Hepatocyte (in vitro differentiated cells): ENCODE measurements at places on chromosomes 7 and 10. TPM values are rescaled to one million over a fixed set of nuclear protein-coding genes. Genes with fewer than 3 reads are reported as not detected.

PLCE1 gene
- 10.8 TPM in 2 replicates for total RNA-seq

SFTPA2 gene
- 0.28 TPM in 1 of 2 replicates, not detected in the other for total RNA-seq

ODAD2 gene
- total RNA-seq: 0.40 and 0.52 TPM in 2 replicates

CLCN1 gene
- 0.04 TPM in 1 of 2 replicates, not detected in the other for total RNA-seq

BHLHA15 gene
- total RNA-seq: 0.92 and 2.3 TPM in 2 replicates

DNA sequence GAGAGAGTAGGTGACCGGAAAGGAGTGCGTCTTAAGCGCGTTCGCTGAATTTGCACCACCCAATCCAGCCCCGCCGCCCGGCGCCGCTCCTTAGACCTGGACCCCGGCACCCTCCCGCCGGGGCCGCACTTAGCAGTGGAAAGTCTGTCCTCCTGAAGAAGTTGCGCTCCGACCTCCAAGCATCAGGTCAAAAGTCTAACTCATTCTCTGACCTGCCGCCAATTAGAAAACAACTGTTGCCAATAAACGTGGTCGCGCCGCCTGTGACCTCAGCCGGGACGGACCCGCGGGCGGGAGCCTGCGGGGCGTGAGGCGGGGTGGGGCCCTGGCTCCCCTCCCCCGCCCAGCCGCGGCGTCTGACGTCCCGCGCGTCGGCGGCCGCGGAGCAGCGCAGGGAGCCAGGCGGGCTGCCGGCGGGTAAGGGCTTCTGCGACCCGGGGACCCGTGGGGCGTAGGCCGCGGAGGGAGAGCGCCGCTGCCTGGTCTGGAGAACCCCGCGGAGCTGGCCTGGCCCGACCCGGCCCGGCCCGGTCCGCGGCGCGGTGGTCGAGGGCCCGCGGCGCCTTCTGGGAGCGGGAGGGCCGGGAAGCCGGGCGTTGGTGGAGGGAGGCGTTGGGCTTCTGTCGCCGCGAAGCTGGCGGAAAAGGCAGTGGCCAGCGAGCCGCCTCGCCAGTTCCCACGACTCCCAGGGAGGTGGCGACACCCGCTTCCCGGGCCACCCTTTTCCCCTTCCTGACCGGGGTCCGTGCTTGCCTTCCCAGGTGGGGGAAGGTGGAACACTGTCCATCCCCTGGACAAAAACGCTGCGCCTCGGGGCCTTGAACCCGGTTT is at the start of gene BCAP29:
TSS of gene BCAP29 (plus strand) at position 362 of the 831 bp plus-strand sequence. CDS start 527 bp downstream, outside the sequence.
- H3K4me1 ChIP-seq: peaks cover 7% of the 10 kb centered on the region
- H3K27me3 ChIP-seq: no peaks in the 10 kb centered on the region
- H3K27ac ChIP-seq: peak within 1 kb of the TSS; percentile 91
- H3K36me3 ChIP-seq: no peaks in the 10 kb centered on the region
- DNase-seq: peak; percentile 88
- H3K4me3 ChIP-seq: peak within 1 kb of the TSS; percentile 93

DNA sequence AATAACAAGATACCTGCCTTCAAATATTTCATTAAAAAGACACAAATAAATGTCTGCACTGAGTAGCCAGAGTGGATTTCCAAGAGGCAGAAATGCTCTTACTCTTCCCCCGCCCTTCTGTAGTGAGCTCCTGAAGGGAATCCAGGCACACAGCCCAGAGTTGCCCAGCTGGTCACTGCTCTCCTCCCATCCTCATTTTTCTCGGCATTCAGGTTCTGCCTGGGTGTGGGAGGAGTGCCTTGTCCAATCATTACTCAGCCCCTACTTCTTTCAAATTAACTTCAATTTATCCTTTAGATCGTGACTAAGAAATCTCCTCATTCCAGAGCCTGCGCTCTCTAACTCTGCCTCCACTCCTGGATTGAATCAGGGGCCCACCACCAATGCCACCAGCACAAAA is 12.2 kb downstream of the CCDC6 start:
- H3K4me1 ChIP-seq: peaks cover 48% of the 10 kb centered on the region
- no peaks in the 10 kb centered on the region for H3K27me3 ChIP-seq
- H3K27ac ChIP-seq: peak overlapping the region; percentile 82
- no peaks in the 10 kb centered on the region for H3K36me3 ChIP-seq
- no peak for DNase-seq

- no peak overlapping the region for H3K4me3 ChIP-seq
- peak overlapping the region; percentile 56 for H3K27ac ChIP-seq
- peaks cover 14% of the 10 kb centered on the region for H3K4me1 ChIP-seq
- no peaks in the 10 kb centered on the region for H3K27me3 ChIP-seq
These were observed 246.1 kb downstream of the REEP3 start for GRCh38 chr10:63767138-63767801.

DNA sequence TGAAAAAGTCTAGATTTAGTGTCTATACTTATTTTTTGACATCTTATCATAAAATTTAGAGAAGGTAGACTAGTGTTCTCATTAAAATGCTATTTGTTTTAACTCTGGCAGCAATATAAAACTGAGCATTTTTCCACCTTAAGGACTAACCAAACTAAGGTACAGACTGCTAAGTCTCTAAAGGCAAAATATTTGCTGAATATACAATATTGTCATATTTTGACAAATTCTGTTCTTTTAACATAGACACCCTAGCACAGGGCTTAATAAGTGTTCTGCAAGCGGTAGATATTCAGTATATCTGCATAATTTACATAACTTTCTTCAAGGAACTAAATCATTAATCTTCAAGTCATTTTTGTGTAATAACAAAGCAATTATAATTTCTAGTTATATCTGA is 8.6 kb downstream of the RTKN2 start:
- H3K27me3 ChIP-seq: no peaks in the 10 kb centered on the region
- H3K36me3 ChIP-seq: no peaks in the 10 kb centered on the region
- no peak overlapping the region for H3K4me3 ChIP-seq
- no peak for DNase-seq
- no peaks in the 10 kb centered on the region for H3K4me1 ChIP-seq

DNA sequence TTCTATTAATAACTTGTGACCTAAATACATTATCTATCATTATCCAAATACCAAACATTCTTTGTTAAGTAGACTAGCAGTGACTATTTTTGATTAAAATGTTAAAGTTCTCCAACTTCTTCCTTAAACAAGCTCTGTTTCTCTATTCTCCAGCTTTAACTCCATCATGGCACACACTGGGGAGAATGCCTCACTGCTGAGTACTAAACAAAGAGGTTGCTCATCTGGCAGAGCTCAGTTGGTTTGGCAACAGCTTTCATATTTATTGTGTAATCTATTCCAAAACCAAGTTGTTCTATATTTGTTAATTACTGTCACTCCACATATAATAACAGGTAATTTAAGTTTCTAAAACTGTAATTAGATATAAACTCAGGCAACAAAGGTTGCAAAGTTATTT is 89.6 kb downstream of the USP6NL start:
- H3K27me3 ChIP-seq: no peaks in the 10 kb centered on the region
- no peak overlapping the region for H3K4me3 ChIP-seq
- H3K4me1 ChIP-seq: no peaks in the 10 kb centered on the region
- no peak overlapping the region for H3K27ac ChIP-seq
- H3K36me3 ChIP-seq: no peaks in the 10 kb centered on the region

DNA sequence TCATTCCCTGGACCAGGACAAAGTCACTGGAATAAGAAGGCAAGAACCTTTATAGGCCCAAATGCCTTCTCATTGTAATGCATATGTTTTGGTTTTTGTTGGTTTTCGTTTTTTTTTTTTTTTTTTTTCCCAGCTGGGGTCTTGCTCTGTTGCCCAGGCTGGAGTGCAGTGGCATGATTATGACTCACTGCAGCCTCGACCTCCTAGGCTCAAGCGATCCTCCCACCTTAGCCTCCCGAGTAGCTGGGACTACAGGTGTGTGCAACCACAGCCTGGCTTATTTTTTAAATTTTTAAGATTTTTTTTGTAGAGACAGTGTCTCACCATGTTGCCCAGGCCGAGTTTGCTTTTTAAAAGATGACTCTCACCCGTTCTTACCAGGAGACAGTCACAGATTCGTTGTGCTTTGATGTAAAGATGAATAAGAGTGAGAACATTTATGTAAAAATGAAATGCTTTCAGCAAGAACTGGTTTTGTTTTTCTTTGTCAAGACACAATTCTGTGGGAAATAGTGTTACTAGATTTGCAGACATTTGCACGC is 7.6 kb downstream of the IQCE start:
- no peaks in the 10 kb centered on the region for H3K27me3 ChIP-seq
- no peaks in the 10 kb centered on the region for H3K36me3 ChIP-seq
- H3K4me1 ChIP-seq: peaks cover under 1% of the 10 kb centered on the region
- no peak overlapping the region for H3K4me3 ChIP-seq
- DNase-seq: no peak

DNA sequence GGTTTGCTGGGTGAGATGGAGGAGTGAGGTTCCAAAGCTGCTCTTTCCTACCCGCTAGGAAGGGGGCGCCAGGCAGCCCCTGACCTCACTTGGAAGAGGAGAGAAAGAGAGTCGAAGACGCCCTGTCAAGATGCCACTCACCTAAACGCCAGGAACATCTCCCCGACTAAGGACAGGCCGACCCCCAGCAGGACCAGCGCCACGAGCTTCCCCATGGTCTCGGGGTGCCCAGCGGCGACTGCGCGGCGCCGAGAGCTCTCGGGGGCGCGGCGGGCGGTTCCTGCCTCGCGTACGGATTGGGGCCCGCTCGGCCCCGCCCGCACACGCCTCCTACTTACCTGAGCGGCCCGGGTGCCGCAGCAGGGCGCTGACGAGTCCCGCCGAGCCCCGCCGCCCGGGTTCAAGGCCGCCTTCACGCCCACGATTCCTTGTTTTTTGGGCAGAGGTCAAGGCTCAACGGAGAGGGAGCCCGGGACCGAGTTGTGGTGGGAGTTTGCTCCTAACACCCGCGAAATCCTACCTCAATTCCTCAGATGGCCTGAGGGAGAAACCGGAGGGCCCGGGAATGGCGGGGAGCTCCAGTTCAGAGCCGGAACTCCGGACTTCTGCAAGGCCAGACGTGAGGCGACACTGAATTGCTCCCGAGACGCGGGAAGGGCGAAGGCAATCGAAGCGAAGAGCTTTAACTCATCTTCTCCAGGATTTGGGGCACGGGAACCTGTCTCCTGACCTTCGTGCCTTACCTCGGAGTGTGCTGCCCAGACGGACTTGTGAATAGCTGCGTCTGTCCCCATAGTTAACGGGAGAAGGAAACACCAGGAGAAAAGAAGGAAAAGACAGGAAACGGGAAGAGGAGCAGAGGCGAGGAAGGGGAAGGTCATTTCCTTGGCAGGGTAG is at the start of gene PON3:
TSS of gene PON3 (minus strand) at position 240 of the 897 bp plus-strand sequence. CDS start at position 215, 25 bp downstream.
- no peak within 1 kb of the TSS for H3K27ac ChIP-seq
- H3K4me1 ChIP-seq: no peaks in the 10 kb centered on the region
- H3K4me3 ChIP-seq: no peak within 1 kb of the TSS

DNA sequence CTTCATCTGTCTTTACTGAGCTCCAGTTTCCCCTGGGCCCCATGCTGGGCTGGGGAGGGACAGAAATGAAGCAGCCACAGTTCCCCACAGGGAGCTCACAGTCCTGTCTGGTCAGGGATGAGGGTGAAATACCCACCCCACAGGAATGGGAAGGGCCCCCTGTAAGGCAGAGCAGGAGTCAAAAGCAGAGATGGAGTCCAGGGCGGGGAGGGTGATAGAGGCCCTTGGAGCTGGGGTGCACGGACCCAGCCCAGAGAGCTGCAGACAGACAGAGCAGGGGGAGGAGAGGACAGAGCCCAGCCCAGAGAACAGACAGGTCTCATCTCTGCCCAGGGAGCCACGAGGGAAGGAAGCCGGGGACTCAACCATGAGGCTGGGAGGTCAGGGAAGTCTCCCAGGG is 34.9 kb upstream of the ZNF488 start:
- H3K27ac ChIP-seq: no peak overlapping the region
- no peaks in the 10 kb centered on the region for H3K27me3 ChIP-seq

- no peak overlapping the region for H3K4me3 ChIP-seq
- DNase-seq: no peak
These were observed 187.5 kb upstream of the ADO start for GRCh38 chr10:62616885-62617590.

DNA sequence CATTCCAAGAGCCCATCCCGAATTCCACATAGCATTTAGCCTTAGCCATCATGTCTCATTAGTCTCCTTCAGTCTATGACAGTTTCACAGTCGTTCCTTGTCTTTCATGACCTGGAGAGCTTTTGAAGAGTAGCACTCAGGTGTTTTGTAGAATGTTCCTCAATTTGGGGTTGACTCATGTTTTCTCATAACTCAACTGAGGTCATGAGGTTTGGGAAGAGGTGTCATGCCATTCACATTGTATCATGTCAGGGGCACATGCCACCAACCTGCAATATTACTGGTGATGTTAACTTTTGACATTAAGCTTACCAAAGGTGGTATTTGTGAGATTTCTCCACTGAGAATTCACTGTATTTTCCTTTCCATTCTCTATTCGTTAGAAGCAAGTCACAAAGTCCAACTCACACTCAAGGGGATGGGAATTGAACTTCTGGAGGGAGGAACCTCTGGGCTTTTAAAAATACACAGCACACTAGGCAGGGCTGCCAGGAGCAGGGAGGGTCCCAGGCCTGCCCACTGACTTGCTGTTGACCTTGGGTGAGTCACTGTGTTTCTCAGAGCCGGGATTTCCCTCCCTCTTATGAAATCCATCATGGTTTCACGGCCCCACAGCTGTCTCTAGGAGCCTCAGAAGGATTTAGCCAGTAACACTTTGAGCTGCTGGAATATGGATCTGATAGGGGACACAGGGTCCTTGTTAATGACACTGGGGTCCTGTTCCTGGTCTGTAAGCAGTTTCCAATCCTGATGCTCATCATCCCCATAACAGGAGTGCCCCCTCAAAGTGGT is 74.4 kb upstream of the TCF7L2 start:
- H3K36me3 ChIP-seq: no peaks in the 10 kb centered on the region
- DNase-seq: peak; percentile 48
- peak overlapping the region; percentile 58 for H3K27ac ChIP-seq
- H3K4me1 ChIP-seq: peaks cover 5% of the 10 kb centered on the region
- H3K27me3 ChIP-seq: no peaks in the 10 kb centered on the region

- H3K4me3 ChIP-seq: no peak overlapping the region
- H3K36me3 ChIP-seq: no peaks in the 10 kb centered on the region
- H3K4me1 ChIP-seq: peaks cover 36% of the 10 kb centered on the region
- H3K27me3 ChIP-seq: no peaks in the 10 kb centered on the region
- H3K27ac ChIP-seq: peak overlapping the region; percentile 28
These were observed 58.9 kb downstream of the CALML3 start for GRCh38 chr10:5583525-5584175.

GRCh38 chr10:60406182-60406581 is 16.5 kb upstream of the ANK3 start:
- H3K27ac ChIP-seq: no peak overlapping the region
- no peaks in the 10 kb centered on the region for H3K4me1 ChIP-seq
- H3K4me3 ChIP-seq: no peak overlapping the region
- H3K27me3 ChIP-seq: no peaks in the 10 kb centered on the region

DNA sequence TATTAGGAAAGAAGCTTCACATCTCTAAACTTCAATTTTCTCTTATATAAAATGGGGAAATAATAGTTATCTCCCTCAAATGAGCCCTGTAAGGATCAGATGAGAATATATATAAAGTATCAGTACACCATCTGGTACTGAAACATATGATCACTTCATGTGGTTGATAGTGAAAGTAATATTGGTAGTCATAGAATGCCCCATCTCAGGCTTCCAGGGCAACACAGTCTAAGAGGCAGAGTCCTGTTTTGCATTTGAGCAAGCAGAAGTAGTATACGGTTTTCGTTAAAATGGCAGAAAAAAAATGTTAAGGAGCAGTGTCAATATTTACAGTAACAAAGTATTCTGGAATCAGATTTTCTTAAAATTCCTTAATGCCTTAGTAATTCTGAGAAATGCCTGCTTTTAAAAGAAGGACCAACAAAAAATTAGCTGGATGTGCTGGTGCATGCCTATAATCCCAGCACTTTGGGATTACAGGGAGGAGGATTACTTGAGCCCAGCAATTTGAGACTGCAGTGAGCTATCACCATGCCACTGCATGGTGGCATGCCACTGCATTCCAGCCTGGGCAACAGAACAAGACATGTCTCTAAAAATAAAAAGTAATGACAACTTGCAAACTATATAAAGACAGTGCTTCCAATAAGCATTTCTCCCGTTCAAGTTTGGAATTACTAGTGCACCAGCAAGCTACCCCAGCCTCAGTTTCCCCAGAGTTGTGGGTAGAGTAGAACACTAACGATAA is 19.8 kb downstream of the KBTBD2 start:
- H3K4me3 ChIP-seq: no peak overlapping the region
- no peaks in the 10 kb centered on the region for H3K36me3 ChIP-seq
- no peak for DNase-seq
- H3K4me1 ChIP-seq: no peaks in the 10 kb centered on the region
- H3K27ac ChIP-seq: no peak overlapping the region
- no peaks in the 10 kb centered on the region for H3K27me3 ChIP-seq
